ENCODE measurements at places on chromosomes 7 and 10.
A peak's percentile ranks its signal among the peaks of the same experiment; 100 is the strongest.

DNA sequence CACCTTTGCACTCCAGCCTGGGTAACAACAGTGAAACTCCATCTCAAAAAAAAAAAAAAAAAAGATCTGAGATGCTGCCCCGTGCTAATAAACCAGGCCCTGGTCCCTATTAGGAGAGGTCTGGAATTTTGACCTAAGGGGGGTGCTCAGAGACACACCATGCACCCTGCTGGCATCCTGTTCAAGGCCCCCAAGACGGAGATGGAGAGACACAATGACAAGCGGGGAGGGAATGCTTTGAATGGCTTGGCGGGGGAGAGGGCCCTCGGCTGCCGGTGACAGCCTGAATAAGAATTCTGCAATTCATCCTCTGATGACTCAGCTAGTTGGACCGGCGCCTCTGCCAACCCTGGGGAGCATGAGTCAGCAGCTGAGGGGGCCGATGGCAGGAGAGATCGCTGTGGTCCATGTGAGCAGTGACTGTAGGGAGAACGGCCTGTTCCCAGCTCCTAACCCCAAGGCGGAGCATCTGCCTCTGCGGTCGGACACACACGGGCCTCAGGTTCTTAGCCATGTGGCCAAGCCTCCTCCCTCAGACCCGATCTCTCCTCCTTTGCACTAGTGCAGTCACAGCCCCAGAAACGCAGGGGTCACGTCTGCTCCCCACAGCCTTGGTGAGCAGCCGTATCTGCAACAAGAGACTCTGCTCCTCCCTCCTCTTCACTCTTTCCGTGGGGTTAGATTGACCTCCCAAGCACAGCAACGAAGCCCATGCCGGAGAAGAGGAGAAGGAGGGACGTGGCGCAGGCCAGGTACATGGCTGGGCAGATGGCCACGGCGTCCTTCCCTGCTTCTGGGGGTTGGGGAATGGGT, 14.9 kb downstream of the TRIM56 start:
- DNase-seq = peak; percentile 44

- DNase-seq = no peak
Measured at GRCh38 chr10:13893926-13894325, 307.2 kb downstream of the PRPF18 start.

- no peak for DNase-seq
Measured at GRCh38 chr10:133326223-133326551, 10.5 kb downstream of the CALY start.

GRCh38 chr10:59033622-59034021, 142.8 kb upstream of the PHYHIPL start:
- DNase-seq = no peak
